ENCODE measurements at places on chromosomes 1 and 21. TPM values are rescaled to one million over a fixed set of nuclear protein-coding genes. Genes with fewer than 3 reads are reported as not detected.

DNA sequence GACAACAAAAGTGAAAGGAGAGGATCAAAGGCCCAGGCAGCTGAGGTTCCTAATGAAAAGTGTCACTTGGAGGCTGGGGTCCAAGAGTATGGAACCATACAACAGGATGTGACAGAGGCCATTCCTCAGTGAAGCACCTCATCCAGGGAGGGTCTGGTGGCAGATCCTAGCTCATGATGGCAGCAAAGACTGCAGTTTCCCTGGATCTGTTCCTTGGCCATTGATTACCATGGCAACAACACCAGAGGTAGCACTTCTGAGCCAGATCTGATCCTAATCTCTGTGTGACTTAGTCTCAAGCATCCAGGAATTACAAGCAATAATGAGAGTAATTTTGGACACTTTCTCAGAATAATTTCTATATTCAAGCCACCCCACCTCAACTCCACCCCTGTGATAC, 12.9 kb downstream of the FAM177B start:
- DNase-seq: no peak

- DNase-seq: no peak
These were observed 149.7 kb upstream of the VANGL1 start for GRCh38 chr1:115492019-115492595.

GRCh38 chr1:30761381-30762151, 4.0 kb upstream of the LAPTM5 start:
- peak; percentile 32 for DNase-seq

DNA sequence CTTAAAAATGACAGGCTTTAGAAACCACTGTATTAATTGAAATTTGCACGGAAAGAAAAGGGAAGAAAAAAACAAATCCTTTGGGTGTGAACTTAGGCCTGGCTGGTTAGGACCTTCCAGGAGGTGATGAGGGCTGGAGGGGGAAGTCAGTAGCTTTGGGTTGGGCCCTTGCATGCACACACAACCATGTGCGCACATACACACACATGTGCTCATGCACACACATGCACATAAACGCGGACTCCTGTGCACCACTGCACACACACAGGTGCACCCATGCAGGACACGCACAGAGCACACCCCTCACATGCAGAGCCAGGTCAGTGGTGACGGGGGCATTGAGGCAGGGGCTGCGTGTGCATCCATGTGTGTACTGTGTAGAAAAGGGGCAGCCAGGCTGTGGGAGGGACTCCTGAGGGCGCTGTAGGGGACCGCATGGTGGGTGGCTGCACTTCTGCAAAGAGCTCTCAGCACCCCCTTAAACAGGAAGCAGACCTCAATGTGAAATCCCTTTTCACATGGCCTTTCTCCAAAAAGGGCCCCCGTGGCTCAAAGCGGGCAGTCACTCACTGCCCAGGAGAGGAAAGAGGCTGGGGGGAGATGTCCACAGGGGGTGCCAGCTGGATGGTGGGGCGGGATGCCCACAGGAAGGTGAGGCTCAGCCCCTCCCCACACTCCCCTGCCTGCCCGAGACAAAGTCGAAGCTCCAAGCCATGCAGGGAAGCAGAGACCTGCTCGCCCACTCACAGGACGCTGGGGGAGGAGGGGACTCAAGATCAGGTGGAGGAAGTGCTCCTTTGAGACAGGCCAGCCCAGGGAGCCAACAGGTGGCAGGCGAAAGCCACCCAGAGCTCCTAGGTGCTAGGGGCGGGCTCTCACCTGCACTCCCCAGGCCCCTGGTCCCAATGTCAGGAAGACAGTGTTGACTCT, 95.2 kb downstream of the ITPKB start:
- peak; percentile 38 for DNase-seq

DNA sequence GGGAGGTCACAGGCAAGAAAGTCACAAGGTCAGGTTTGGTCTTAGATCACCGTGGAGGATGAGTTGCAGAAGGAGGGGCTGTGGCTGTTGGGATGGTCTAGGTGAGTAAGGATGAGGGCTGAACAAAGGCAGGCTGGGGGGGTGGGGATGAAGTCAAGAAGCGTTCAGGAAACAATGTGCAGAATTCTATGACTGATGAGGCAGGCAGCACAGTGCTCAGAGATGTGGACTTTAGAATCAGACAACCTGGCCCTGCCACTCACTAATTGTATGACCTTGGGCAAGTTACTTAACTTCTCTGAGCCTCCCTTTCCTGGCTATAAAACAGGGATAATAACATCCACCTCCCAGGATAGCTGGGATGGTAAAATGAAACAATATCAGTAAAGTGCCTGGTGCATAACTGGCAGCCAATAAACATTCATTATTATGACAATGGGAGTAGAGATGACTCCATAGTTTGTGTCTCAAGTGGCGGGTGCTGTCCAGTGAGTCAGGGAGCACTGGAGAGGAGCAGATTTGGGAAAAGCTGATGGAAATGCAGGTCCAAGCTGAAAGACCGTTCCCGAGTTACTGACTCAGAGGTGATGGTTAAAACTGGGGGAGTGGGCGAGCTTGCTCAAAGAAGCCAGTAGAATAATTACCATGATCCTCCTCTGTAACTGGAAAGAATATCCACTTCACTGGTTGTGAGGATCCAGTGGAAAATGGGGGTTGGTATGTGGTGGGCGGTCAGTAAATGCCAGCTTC, 2.1 kb downstream of the TIE1 start:
- DNase-seq: peak; percentile 1

DNA sequence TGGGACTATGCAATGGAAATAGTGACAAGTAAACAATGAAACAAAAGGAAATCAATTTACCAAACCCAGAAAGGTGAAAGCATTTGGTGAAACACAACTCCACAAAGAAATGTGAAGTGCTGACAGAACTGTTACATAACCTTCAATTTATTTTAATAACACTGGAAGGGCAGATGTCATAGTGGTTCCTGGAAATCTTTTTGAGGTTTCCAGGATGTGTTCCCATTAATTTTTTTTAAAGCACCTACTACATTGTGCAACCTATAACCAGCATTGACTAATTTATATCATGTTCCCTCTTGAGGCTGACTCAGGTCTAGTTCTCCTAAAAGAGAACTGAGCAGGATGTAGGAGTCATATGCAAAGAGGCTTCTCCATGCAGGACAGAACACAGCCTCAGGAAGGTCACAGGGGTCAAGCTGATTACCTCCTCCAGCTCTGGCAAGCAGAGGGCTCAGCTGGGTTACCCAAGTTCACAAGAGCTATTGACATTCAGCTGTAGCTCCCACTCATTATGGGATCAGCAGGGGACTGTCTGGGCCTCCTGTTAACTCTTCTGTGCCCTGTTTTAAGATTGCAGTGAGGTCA, 157.1 kb upstream of the NRIP1 start:
- DNase-seq: no peak

Gene TNFSF4
- 0.73 TPM for total RNA-seq

Gene KCND3
- total RNA-seq: 19.7 TPM

Gene NBPF10
- 0.62 TPM for total RNA-seq

All from Right ventricle myocardium superior (tissue), 1 donor.